ENCODE measurements at places on chromosomes 5 and 9. TPM values are rescaled to one million over a fixed set of nuclear protein-coding genes. Genes with fewer than 3 reads are reported as not detected.

The PTBP3 gene
- total RNA-seq: 32.1 TPM

GRCh38 chr9:94657021-94657725 is 17.9 kb upstream of the FBP1 start:
- no peak for DNase-seq

GRCh38 chr5:66738136-66738535 is 141.9 kb downstream of the MAST4 start:
- no peak for DNase-seq

- DNase-seq: peak; percentile 37
Measured at GRCh38 chr9:94054716-94055115, 29.5 kb upstream of the PTPDC1 start.

The TMEM215 gene
- total RNA-seq: 2.1 TPM

GRCh38 chr5:129041196-129041881 is 53.2 kb upstream of the ISOC1 start:
- DNase-seq: no peak

GRCh38 chr9:124743686-124744348 is 27.3 kb downstream of the NR6A1 start:
- no peak for DNase-seq

The RAB3C gene
- total RNA-seq: 0.21 TPM

DNA sequence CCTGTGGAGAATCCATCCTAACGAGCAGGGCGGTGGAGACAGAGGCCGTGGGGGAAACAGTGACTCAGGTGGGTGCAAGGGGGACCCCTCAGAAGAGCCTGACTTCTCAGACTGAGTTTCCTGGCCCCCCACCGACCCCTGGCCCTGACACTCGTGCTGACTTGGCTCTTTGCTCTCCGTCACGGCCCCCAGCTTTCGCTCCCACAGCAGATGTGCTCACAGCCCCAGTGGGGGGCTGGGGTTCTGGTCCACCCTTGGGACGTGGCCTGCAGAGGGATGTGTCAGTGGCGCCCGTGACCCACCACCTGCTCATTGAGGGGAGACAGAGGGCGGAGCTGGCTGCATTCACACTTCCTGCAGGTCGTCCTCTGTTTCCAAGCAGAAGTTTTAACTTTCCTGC is 62.9 kb upstream of the IRX4 start:
- DNase-seq: no peak

DNA sequence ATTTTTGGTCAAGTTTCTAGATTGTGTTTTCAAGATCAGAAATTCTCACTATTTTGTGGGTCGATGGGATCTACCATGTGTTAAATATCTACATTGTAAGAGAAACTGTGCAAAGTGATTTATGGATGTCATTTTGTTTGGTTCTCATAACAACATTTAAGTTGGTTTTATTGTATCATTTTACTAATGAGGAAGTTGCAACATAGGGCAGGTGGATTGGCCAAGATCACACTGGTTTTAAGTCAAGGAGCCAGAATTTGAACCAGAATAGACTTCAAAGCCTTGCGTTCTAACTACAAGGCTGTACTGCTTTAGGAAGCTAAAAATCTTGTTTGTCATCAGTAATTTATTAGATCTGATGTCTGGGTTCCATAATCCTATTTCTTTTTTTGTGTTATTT is 23.4 kb downstream of the SH3TC2 start:
- no peak for DNase-seq

- no peak for DNase-seq
Measured at GRCh38 chr5:65161655-65162054, 320.1 kb downstream of the ADAMTS6 start.

- no peak for DNase-seq
Measured at GRCh38 chr9:105994970-105995369, 300.6 kb downstream of the TMEM38B start.

DNA sequence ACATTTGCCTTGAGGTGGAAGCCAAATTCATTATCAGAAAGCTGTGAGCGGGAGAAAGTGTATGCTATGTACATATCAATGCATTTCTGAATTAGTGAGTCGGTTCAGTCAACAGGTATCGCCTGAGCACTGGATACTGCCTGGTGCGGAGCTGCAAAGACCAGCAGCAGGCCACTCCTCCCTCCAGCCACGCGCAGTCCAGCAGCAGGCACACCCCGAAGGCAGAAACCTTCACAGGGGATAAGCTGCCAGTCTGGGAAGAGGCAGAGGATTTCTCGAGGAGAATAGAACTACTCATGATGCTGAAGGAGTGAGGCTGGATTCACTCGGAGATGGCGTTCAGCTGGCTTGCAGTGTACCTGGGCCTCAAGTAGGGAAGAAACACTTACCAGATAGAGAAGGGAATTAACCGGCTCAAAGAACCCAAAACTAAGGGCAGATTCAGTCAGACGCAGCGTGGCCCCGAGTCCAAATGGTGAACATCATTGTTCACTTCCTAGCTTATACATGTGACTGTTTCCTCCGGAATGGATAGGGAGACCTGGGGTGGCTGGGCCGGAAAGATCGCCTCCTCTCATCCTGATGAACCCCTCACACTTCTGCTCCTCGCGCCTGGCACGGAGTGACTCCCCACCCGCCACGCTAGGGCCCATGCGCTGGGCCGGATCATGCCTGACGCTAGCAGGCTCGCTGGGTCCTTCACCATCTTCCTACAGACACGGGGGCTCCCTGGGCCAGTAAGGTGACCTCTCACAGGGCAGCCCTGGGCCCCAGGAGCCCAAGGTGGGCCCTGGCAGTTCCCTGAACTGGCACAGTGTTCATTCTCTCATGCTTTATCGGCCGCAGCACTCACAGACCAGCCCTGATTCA is 78.1 kb upstream of the SPATA31C2 start:
- no peak for DNase-seq

The FOXD4 gene
- not detected for total RNA-seq

DNA sequence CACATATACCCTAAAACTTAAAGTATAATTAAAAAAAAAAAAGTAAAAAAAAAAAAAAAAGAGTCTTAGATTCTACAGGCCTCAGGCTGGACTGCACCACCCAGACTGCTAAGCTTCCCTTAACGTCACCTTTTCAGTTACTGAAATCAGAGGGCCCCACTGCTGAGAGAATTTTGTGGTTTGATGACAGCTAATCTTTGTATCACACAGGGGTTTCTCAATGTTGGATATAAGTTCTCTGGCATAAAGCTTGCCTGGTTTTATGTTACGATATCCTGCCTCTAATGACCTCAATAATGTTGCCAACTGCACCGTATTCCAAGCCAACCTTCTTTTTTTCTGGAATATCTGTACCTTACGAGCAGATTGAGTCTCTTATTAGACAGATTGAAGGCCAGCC is 43.1 kb upstream of the C6 start:
- DNase-seq: no peak

- peak; percentile 83 for DNase-seq
Measured at GRCh38 chr9:100437860-100438805, 11.2 kb downstream of the MSANTD3 start.

DNA sequence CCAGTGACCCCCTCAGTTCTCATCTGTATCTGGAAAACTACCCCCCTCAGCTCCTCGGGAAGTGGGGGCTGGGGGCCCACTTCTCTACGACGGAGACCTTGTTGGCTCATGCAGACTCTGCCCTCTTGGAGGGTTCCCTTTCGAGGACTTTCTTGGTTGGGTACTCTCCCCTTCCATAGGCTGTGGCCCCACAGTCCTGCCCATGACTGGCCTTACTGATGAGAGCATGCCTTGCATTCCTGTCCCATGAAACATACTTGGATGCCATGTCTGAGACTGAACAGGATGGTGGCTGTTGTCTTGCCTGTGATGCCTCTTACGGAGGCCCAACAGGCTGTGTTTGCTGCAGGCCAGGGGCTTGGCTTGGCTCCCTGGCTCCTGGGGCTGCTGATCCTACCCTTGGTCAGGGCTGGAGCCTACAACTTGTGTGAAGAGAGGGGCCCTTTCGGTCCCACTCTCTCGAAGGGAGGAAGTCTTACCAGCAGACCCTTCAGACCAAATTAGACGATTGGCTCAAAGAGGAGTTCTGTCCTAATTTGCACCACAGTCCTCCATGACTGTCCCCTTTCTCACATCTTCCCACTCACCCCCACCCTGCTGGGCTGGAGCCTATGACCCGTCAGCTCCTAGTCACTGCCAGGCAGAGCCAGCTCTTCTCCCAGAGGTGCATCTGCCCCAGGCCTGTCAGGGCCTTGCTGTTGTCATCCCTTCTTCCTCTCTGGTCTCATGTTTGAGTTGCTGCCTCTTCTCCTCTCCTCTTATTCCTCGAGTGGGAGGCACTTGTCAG is 109.9 kb downstream of the CACNA1B start:
- DNase-seq: no peak

The SREK1IP1 gene
- total RNA-seq: 19.1 TPM

GRCh38 chr9:18006591-18006990 is 427.7 kb downstream of the SH3GL2 start:
- DNase-seq: no peak

The KIF20A gene
- 24.8 TPM for total RNA-seq

GRCh38 chr9:133647765-133648469 is 11.8 kb downstream of the DBH start:
- no peak for DNase-seq

The FIBCD1 gene
- not detected for total RNA-seq

- DNase-seq: no peak
Measured at GRCh38 chr5:35417040-35417439, 186.8 kb upstream of the PRLR start.

DNA sequence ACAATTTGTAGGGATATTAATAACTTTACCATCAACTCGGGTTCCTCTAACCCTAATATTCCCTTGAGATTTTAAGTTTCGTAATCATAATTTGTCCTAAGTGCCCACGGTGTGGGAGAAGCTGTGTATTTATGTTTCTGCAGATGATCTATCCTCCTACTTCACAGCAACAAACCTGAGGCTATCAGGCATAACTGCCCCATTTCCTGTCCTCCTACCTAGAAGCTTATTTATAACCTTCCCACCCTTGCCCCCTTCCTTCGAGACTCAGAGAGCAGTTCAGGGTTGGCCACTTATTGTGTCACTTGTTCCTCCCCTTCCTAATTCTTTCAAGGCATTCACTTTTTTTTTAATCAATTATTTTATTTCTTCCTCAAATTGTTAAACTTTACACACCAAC is 29.6 kb upstream of the LCP2 start:
- no peak for DNase-seq

- DNase-seq: no peak
Measured at GRCh38 chr5:150149618-150150017, 6.0 kb downstream of the PDGFRB start.

DNA sequence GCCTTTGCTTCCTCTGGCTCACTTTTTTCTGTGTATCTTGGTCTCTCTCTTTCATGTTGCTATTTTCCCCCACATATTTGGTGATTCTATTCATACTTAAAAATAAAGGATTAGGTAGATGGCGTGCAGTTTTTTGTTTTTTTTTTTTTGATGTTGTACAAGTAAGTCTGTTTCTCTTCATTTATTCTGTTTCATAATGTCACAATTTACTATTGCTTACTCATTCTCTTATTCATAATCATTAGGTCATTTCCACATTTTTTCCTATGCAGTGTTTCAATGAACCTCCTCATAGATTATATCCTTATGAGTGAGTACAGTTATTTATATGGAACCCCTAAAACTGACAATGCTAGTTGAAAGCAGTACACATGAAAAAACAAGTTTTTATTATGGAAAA is 136.3 kb downstream of the APBA1 start:
- DNase-seq: no peak

DNA sequence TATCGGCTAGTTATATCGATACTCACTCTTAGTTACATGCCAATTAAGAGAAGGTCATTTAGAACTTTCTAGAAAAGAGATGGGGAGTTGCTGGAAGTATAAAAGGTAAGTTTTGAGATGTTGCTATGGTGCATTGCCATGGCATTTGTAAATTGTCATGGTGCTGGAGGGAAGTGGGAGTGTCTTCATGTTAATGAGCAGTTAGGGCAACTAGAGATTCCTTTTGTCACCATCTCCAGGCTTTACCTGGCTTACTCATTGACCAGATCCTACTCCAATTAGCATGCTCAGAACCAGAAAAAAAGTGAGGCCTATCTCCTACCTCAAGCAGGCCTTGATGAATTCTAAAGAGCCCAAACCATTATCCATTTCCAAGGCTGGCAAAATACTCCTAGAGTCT is 82.8 kb downstream of the PRR16 start:
- no peak for DNase-seq

GRCh38 chr5:98144710-98145109 is 628.8 kb upstream of the RGMB start:
- no peak for DNase-seq

- DNase-seq: no peak
Measured at GRCh38 chr9:80467632-80468031, 895.9 kb downstream of the TLE4 start.

DNA sequence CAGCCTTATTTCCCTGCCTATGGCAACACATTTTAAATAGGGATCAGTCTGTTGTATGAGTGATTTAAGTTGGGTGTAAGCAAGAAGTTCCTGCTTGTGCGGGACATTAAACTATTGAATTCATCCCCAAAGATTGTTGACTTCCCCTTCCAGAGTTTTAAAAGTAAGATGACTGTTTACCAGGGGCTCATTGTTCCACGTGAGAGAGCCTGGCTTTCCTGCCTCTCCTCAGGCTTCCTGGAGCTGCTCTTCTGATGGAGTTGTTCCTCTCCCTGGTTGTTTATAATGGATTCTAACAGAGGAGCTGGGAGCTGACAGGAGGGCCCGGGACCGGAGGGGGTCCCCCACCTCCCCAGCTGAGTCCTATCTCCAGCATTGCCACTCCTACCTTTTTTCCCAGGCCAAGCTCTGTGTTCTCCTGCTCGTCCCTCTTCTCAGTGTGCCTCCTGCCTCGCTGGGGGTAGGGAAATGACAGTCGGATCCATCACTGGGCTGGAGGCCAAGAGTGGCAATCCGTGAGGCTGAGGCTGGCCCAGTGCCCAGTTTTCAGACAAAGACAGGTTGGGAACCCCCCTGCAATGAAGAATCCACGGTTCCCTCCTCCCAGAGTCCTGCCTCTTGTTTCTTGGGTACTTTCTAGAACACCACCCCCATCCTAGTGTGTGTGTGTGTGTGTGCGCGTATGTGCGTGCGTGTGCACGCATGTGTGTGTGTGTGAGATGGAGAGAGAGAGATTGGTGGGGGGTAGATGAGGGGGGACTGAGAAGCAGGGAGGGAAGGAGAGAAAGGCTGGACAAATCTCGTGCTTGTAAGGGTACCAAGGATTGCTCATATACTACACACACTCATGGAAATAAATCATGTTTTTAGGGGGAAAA is 123.7 kb upstream of the NFIB start:
- DNase-seq: peak; percentile 65

GRCh38 chr9:134338394-134339182 is 12.3 kb downstream of the RXRA start:
- no peak for DNase-seq

DNA sequence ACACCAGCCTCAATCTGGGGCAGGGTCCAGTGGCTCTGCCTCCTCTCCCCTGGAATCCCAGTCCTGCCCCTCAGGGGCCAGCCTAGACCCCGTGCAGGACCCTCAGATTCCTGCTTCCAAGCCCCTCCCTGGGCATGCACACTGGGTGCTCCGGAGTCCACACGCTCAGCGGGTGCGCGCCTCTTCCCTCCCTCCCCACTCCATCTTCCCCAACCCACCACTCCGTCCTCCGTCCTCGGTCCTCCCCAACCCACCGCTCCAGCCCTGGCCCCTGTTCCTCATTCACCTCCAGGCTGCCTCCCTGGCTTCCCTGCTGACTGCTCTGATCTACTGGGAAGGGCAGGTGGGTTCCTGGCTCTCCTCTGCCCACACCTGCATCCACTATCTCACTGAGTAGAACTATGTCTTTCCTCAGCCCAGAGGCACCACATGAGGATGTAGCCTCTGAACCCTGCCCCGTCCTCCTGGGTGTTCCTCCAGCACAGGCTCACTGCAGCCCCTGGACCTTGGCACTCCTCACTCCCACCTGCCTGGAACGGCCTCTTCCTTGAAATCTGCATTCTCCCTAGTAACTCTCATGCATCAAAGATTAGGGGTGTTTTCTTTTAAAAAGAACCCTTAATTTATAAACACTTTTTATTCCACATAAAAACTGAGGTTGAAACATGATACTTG is 92.8 kb downstream of the CAMSAP1 start:
- no peak for DNase-seq

Measured in tongue (tissue), 3 donors.